ENCODE measurements at places on chromosomes 2 and 18. TPM values are rescaled to one million over a fixed set of nuclear protein-coding genes. Genes with fewer than 3 reads are reported as not detected.

The CGREF1 gene
- 11.3 TPM for total RNA-seq

The GAREM1 gene
- total RNA-seq: not detected

DNA sequence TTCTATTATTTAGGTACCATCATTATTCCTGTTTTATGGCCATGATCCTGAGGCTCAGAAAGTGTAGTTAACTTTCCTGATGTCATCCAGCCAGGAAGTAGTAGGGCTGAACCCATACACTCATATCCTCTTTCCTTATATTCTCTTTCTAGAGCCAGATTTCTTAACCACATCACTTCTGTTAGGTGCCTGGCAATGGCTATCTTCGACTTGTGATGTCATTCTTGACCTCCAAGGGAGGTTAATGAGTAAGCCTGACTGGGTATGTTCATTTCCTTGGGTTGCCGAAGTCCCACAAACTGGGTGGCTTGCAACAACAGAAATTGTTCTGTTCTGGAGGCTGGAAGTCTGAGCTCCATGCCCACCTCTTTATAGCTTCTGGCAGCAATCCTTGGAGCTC, 43.4 kb downstream of the ITGB6 start:
- no peak for DNase-seq

DNA sequence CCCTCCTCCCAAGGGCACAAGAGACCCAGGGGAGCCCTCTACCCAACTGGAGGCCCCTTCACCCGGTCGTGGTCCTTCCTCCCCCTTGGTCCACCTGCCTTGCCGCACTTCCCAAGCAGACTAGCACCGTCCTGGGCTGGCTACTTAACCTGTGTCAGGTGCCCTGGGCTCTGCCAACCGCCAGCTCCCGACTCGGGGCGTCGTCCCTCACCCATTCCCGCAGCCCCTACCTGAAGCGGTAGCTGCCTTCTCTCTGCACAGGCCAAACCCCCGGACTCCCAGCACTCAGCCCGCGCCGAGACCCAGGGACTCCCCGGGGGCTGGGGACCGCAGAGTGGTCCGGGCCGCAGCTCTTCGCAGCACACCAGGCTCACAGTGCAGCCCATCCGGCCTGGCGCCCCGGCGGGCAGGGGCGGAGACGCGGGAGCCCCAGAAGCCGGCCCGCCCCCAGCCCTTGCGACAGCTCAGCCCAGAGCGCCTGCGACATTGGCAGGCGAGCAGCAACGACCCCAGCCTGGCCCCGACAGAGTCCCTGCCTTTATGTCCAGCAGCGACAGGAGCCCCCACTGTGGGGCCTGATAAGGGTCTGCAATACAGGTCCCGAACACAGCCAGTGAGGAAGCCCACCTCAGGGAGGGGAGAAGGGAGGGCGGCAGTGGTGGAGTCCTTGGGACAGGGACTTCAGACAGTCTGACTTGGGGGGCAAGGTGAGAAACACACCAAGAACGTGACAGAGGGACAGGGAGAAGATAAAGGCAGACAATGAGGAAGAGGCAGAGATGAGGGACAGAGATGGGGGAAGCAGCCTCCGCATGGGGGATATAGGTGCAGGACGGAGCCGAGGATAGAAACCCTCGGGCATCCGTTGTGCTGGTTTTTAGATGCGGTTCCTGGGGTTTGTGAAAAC, 31.0 kb upstream of the TNS1 start:
- no peak for DNase-seq

- peak; percentile 61 for DNase-seq
Measured at GRCh38 chr18:864872-865273, 39.8 kb upstream of the ADCYAP1 start.

GRCh38 chr2:235911633-235912233, 256.5 kb downstream of the GBX2 start:
- DNase-seq: no peak

DNA sequence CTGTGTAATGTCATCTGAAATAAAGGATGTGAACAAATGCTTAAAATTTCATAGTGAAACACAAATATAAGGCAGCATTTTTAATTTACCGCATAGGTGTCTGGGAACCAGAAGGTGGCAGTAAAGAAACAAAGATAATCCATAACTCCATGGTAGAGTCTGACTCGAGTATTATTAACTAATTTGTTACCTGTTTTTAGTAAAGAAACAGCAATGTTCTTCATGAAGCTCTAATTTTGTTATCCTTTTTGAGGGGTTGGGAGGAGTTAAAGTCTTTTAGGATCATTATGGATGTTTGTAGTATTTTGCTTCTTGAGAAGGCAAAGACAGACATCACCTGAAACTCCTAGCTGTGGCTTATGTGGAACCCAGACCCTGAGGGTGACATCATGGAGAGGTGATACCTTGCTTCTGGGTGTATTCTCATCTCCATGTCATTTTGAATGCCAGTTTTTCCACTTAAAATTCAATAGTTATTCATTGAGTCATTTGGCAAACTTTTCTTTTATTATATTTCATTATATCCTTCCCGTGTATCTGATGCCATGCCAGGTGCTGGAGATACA, 286.2 kb upstream of the EPAS1 start:
- peak; percentile 56 for DNase-seq

DNA sequence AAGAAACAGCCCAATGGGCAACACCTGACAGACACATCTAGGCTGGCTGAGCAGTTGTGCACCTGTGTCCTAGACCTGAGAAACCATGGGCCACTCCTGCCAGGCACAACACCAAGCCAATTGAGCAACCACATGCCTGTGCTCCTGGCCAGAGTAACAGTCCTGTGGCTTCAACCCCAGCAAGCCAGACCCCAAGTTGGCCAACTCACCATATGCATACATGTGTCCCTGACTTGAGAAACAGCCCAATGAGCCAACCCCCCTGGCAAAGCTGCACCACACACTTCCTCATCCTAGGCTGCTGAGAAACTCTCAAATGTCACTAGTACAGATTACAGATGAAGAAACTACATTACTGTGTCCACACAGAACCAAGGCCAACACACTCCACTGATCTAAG, 36.6 kb downstream of the USP34 start:
- DNase-seq: no peak

DNA sequence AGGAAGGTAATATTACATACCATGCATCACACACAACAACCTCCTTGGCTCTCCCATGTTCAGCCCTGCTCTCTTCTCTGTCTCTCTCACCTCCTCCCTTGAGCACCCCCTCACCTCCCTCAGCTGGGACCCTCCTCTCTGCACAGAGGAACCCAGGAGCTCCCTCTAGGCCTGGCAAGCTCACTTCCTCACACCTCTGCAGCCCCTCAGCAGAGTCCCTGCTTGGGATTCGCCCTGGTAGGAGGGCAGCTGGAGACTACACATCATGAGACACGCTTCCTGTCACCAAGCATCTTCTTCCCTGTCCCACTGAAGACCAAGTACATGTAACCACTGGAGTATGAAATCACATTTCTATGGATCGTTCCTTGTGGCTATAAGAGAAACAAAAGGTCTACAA, 51.0 kb downstream of the ADD2 start:
- no peak for DNase-seq

The TP53I3 gene
- 47.6 TPM for total RNA-seq

DNA sequence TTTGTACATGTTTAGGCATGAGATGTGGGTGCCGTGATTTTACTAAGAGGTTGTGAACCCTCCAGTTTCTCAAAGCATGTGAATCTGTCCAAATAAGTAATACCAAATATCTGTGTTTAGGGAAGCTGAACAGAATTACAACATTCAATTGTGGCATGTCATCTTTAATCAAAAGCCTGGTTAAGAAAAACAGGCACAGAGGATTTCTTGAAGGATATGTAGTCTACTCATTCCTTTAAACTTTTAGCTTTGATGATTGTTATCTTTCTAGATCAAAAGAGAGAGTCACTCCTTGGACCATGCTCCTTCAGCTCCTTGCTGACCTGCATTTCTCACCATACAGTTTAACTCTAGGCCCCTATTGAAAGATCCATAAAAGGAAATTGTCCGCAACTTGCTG, 296.8 kb downstream of the STK39 start:
- DNase-seq: no peak

- DNase-seq: no peak
Measured at GRCh38 chr2:122333932-122334331, 578.5 kb downstream of the TSN start.

The RAB17 gene
- not detected for total RNA-seq

The POTEI gene
- not detected for total RNA-seq

DNA sequence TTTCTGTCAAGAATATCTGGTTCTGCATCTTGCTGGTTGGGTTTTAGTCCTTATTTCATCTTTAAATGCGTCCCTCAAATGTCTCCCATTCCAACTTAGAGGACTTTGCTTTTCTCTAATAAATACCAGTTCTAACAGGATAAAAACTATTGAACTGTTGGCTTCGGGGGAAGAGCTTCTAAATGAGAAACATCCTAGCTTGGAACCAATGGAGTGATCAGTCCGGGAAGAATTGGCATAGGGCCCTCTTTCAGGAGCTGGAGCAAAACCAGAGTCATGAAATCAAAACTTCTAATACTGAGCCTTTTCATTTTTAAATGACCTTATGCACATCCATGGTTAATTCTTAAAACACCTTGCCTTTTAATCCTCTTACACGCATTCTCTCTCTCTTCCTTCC, 401.6 kb upstream of the SMIM21 start:
- no peak for DNase-seq

The FEV gene
- not detected for total RNA-seq

DNA sequence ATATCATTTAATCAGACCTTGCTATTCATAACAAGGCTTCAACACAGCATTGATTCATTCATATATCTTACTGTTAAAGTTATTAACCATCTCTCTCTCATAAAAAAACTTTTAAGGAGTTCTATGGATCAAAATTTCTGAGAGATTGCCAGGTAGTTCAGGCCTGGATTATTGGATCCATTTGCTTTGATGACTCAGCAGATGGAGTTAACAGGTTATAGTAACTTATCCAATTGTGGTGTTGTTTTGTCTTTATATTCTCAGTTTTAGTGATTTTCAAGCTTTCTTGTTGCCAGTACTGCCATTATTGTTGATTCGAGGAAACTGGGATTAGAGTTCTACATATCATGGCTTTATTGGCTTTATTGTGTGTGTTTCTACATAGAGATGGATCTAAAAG, 195.7 kb upstream of the MMADHC start:
- no peak for DNase-seq

DNA sequence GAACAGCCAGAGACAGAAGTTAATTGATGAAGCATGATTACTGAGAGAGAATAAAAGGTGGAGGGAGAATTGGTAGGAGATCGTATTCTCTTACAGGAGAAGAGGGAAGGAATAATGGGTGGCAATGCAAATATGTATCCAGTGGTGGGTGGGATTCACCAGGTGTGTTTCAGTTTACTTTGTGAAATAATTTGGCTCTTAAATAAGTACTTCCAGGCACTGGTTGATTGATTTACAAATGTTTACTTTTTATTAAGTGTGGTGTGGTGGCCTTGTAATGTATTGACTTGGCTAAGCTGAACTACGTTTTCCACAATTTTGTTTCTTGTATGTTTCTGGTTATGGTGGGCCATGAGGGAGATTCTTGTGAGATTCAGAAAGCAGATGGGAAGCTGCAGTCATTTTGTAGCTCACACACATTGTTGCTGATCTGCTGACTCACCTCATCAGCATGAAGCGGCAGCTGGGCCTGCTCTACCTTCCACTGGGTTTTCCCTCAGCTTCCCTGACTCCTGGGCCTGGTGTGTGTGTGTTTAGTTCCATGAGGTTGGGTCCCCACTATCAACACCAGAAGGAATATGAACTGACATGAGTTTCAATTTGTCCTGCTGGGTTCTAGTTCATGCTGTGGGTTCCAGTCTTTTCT, 32.6 kb downstream of the MYL12B start:
- DNase-seq: no peak

The WDR33 gene
- total RNA-seq: 47.6 TPM

DNA sequence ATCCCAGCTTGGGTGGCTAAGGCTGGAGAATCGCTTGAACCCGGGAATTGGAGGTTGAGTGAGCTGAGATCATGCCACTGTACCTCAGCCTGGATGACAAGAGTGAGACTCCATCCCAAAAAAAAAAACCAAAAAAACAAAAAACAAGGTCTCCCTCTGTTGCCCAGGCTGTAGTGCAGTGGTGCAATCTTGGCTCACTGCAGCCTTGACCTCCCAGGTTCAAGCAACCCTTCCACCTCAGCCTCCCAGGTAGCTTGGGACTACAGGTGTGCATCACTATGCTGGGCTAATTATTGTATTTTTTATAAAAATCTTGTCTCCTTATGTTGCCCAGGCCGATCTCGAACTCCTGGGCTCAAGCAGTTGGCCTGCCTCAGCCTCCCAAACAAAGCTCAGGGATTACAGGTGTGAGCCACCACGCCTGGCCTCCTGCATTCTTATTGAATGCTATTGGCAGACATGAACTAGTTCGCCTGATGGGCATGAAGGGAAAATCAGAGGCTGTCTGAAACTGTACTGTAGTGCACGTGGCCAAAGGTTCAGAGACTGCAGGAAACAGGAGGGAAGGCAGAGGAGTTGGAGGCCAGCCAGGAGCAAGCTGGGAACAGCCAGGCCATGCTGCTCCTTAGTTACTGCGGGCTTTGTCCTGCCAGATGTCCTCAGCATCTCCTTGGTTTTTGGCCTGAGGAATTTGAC, 16.0 kb upstream of the ASXL2 start:
- DNase-seq: peak; percentile 96

- DNase-seq: no peak
Measured at GRCh38 chr2:176128982-176129796, at the start of gene HOXD8. TSS of gene HOXD8 (plus strand) at chr2:176129705. CDS start at chr2:176130367, 662 bp downstream.

DNA sequence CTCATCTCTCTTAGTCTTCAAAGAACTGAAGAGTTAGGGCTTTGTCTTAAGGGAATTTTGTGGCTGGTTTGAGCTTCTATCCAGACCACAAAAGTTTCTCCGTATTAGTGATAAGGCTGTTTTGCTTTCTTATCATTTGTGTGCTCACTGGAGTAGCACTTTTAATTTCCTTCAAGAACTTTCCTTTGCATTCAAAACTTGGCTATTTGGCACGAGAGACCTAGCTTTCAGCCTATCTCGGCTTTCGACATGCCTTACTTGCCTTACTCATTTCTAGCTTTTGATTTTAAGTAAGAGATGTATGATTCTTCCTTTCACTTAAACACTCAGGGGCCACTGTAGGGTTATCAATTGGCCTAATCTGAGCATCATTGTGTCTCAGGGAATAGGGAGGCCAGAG, 29.9 kb downstream of the HDHD2 start:
- DNase-seq: no peak

DNA sequence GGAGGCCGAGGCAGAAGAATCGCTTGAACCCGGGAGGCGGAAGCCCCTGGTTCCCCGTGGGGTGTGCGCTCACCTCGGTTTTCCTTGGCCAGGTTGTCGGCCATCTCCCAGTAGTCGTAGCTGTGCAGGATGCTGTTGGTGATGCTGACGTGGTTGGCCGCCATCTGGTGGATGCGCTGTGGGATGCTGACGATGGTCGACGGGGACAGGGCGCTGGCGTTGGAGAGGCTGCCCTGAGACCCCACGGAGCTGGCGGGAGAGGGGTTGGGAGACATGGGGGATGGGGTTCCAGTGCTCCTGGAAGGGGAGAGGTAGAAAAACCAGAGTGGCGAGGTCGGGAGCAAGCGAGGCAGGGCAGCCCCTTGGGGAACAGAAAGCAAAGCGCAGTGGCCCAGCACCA, 64.4 kb upstream of the REV1 start:
- DNase-seq: peak; percentile 41

Measured in G401 (cell line).